Uterine smooth muscle cell (primary cell): ENCODE measurements at places on chromosomes 1 and 21. TPM values are rescaled to one million over a fixed set of nuclear protein-coding genes. Genes with fewer than 3 reads are reported as not detected.

The FCGR3A gene
- not detected in 2 replicates for total RNA-seq

The LCE1C gene
- not detected in 2 replicates for total RNA-seq

The BLACAT1 gene
- under 0.01 and 0.22 TPM in 2 replicates for total RNA-seq

The UBXN10 gene
- not detected in 2 replicates for total RNA-seq

The OR2G3 gene
- not detected in 2 replicates for total RNA-seq

The MAB21L3 gene
- total RNA-seq, result 0.11 and 0.12 TPM in 2 replicates
